Endodermal cell (in vitro differentiated cells): ENCODE measurements at places on chromosomes 16 and 17. TPM values are rescaled to one million over a fixed set of nuclear protein-coding genes. Genes with fewer than 3 reads are reported as not detected.

- no peak overlapping the region for H3K4me3 ChIP-seq
- H3K4me1 ChIP-seq = no peaks in the 10 kb centered on the region
- H3K27ac ChIP-seq = no peak overlapping the region
- DNase-seq = peak; percentile 69
- no peaks in the 10 kb centered on the region for H3K27me3 ChIP-seq
These were observed 56.3 kb downstream of the ABCC12 start for GRCh38 chr16:48099455-48099854.

GRCh38 chr17:83174362-83175118 lies 95.1 kb downstream of the METRNL start:
- no peaks in the 10 kb centered on the region for H3K36me3 ChIP-seq
- no peaks in the 10 kb centered on the region for H3K27me3 ChIP-seq
- DNase-seq = no peak
- no peak overlapping the region for H3K27ac ChIP-seq

The CHD9NB gene
- total RNA-seq = 4.2 to 14.0 TPM (median 13.1 TPM) in 3 replicates

DNA sequence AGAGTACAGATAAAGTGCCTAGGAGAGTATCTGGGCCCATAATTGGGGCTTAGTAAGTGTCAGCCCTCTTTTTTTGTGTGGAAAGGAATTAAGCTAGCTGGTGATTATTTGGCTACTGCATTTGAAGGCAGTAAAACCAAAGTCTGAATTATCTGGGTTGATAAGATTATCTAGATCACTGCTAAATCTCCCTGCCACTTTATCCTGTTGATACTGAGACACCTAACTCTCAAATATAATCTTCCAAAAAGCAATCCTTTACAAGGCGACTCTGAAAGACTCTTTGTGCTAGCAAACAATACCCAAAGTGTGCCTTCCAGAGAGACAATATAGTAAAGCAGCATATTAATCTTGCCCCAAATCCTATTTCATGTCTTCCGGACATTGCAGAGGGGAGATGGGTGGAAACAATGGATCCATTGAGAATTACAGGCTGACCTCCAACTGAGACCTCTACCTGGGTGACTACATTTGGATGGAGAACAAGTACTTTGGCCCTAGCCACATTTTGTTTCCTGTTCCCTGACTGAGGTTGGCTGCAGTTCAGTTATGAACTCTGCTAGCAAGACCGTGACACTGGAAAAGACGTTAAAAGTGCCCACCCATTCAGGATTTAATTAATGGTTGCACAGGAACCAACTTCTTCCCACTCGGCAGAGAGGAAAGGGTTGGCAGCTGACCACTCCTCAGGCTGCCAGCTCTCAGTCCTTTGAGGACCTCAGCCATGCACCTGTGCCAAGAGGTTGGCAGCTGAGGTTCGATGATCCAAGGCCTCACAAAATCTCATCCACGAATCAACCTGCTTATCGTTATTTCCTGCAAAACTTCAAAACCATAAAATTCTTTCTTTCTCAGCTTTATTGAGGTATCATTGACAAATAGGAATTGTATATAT lies 72.6 kb downstream of the SYCE1L start:
- no peak overlapping the region for H3K4me3 ChIP-seq
- no peak overlapping the region for H3K27ac ChIP-seq
- no peaks in the 10 kb centered on the region for H3K4me1 ChIP-seq
- H3K27me3 ChIP-seq = peaks cover 69% of the 10 kb centered on the region
- no peaks in the 10 kb centered on the region for H3K36me3 ChIP-seq

The ZNF200 gene
- 11.2 and 11.5 TPM in 2 replicates for total RNA-seq

- H3K27ac ChIP-seq = no peak overlapping the region
- DNase-seq = no peak
- H3K4me3 ChIP-seq = no peak overlapping the region
- H3K36me3 ChIP-seq = no peaks in the 10 kb centered on the region
- no peaks in the 10 kb centered on the region for H3K4me1 ChIP-seq
- peaks cover 3% of the 10 kb centered on the region for H3K27me3 ChIP-seq
These were observed 26.6 kb downstream of the AIPL1 start for GRCh38 chr17:6408276-6408675.

The CCL11 gene
- total RNA-seq = not detected in 2 replicates

GRCh38 chr16:74186561-74186971 lies 110.0 kb upstream of the PSMD7 start:
- H3K36me3 ChIP-seq = no peaks in the 10 kb centered on the region
- no peaks in the 10 kb centered on the region for H3K27me3 ChIP-seq
- DNase-seq = no peak
- H3K4me3 ChIP-seq = no peak overlapping the region
- H3K4me1 ChIP-seq = no peaks in the 10 kb centered on the region

GRCh38 chr17:8630227-8630801 lies at the start of gene MYH10:
Gene MYH10, minus strand, starts transcription at chr17:8630725. Its CDS starts 7,479 bp downstream, at chr17:8623246.
- peaks cover 8% of the 10 kb centered on the region for H3K4me1 ChIP-seq
- peak within 1 kb of the TSS; percentile 95 for H3K27ac ChIP-seq
- peak within 1 kb of the TSS; percentile 93 for H3K4me3 ChIP-seq
- peaks cover 4% of the 10 kb centered on the region for H3K36me3 ChIP-seq

The UNKL gene
- total RNA-seq = 25.0 to 48.3 TPM (median 47.8 TPM) in 3 replicates

DNA sequence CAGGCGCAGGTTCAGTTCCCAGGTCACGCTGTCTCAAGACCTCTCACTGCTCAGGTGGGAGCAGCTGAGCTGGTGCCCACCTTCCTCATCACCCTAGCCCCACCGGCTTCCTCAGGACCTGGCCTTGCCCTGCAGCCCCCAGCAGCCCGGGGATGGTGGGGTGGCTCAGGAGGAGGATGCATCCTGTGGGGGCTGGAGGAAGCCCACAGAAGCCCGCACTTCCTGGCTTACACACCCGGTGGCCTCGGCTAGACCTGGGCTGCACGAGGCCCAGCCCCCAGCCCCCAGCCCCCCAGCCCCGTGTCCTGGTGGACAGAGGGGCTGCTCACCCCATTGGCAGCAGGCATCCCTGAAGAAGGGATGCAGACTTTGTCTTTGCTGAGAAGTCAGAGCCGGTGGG lies 43.4 kb downstream of the BAHCC1 start:
- no peaks in the 10 kb centered on the region for H3K27me3 ChIP-seq
- no peaks in the 10 kb centered on the region for H3K4me1 ChIP-seq
- H3K36me3 ChIP-seq = no peaks in the 10 kb centered on the region
- no peak overlapping the region for H3K27ac ChIP-seq
- no peak overlapping the region for H3K4me3 ChIP-seq
- DNase-seq = no peak

GRCh38 chr17:68205808-68206720 lies 41.8 kb upstream of the AMZ2 start:
- H3K4me1 ChIP-seq = no peaks in the 10 kb centered on the region
- peak; percentile 66 for DNase-seq
- peak overlapping the region; percentile 57 for H3K27ac ChIP-seq
- peaks cover 40% of the 10 kb centered on the region for H3K27me3 ChIP-seq
- peaks cover 13% of the 10 kb centered on the region for H3K36me3 ChIP-seq
- peak overlapping the region; percentile 95 for H3K4me3 ChIP-seq

GRCh38 chr17:60598001-60598736 lies 1.8 kb upstream of the PPM1D start:
- H3K36me3 ChIP-seq = no peaks in the 10 kb centered on the region
- H3K27ac ChIP-seq = no peak overlapping the region
- no peak for DNase-seq
- no peaks in the 10 kb centered on the region for H3K27me3 ChIP-seq

- H3K27me3 ChIP-seq = peaks cover 81% of the 10 kb centered on the region
- DNase-seq = no peak
- no peak overlapping the region for H3K4me3 ChIP-seq
- H3K27ac ChIP-seq = no peak overlapping the region
These were observed 3.5 kb downstream of the CRHR1 start for GRCh38 chr17:45787656-45788055.

DNA sequence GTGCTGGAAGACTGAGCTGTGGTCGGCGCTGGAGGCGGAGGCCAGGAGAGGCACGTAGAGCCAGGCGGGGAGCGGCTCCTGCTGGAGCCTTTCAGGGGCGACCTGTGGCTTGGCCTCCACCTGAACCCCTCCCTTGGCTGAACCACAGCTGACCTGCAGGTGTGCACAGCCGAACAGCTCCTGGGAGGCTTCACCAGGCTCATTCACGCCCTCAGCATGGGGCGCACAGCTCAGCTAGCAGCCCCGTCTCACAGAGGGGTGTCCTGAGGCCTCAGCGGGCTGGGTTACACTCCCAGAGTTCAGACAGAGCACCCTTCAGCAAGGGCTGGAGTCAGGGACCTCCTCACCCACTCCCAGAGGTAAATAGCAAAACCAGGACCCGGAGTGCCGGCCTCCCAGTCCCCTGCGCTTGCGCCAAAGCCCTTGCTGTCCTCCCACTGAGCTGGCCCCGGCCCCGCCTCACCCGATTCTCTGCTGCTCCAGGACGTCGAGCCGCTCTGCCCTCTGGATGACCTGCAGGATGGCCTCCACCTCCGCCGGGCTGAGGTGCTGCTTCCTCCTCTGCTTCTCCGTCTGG lies 31.7 kb downstream of the RPH3AL start:
- H3K4me3 ChIP-seq = no peak overlapping the region
- H3K36me3 ChIP-seq = peaks cover 4% of the 10 kb centered on the region
- peaks cover 6% of the 10 kb centered on the region for H3K4me1 ChIP-seq
- H3K27me3 ChIP-seq = no peaks in the 10 kb centered on the region

The LLGL2 gene
- 93.4 to 160 TPM (median 149 TPM) in 3 replicates for total RNA-seq

- no peak overlapping the region for H3K4me3 ChIP-seq
- H3K4me1 ChIP-seq = peaks cover 7% of the 10 kb centered on the region
- no peaks in the 10 kb centered on the region for H3K27me3 ChIP-seq
These were observed 840 bp upstream of the CDH5 start for GRCh38 chr16:66365651-66366050.

- peak; percentile 15 for DNase-seq
- H3K4me1 ChIP-seq = no peaks in the 10 kb centered on the region
- H3K27ac ChIP-seq = no peak overlapping the region
- H3K27me3 ChIP-seq = no peaks in the 10 kb centered on the region
- H3K36me3 ChIP-seq = no peaks in the 10 kb centered on the region
- no peak overlapping the region for H3K4me3 ChIP-seq
These were observed 89.3 kb downstream of the IRF8 start for GRCh38 chr16:85988306-85988705.

- no peak overlapping the region for H3K27ac ChIP-seq
- no peak overlapping the region for H3K4me3 ChIP-seq
- H3K4me1 ChIP-seq = no peaks in the 10 kb centered on the region
- H3K36me3 ChIP-seq = no peaks in the 10 kb centered on the region
- no peak for DNase-seq
- no peaks in the 10 kb centered on the region for H3K27me3 ChIP-seq
These were observed 213.2 kb downstream of the IRX3 start for GRCh38 chr16:54073356-54073755.

The KRT20 gene
- total RNA-seq = not detected in 3 replicates

The HSPB9 gene
- total RNA-seq = 0.22 to 0.23 TPM in 2 of 3 replicates, not detected in the other

DNA sequence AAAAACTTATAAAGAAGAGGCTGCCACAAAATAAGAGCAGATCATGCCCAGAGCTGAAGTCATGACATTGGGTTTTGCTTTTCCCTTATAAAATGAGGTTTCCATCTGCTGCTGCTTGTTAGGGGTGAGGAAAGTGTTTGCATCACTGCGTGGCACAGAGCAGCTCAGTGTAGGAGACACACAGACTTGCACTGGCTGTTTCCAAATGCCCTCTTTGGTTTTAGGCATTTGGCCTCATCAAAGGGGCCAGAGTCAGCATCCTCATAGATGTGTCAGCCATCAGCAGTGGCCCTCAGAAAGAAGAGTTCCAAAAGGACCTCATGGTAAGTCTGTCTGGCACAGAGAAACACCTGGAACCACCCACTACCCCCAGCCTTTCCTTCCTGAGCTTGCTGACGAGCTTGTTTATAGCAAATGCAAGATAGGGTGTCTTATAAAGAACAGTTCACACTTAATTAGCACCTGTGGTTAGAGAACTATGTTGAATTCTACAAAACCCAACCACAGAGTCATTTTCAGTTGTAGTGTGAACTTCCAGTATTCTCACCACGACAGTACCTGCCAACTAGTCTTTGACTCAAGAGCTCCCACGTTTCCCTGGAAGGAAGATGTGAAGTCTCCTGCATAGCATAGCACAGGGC lies 17.0 kb downstream of the VWA3A start:
- H3K4me1 ChIP-seq = no peaks in the 10 kb centered on the region
- no peak overlapping the region for H3K4me3 ChIP-seq
- DNase-seq = no peak
- no peaks in the 10 kb centered on the region for H3K36me3 ChIP-seq
- no peaks in the 10 kb centered on the region for H3K27me3 ChIP-seq
- H3K27ac ChIP-seq = no peak overlapping the region

DNA sequence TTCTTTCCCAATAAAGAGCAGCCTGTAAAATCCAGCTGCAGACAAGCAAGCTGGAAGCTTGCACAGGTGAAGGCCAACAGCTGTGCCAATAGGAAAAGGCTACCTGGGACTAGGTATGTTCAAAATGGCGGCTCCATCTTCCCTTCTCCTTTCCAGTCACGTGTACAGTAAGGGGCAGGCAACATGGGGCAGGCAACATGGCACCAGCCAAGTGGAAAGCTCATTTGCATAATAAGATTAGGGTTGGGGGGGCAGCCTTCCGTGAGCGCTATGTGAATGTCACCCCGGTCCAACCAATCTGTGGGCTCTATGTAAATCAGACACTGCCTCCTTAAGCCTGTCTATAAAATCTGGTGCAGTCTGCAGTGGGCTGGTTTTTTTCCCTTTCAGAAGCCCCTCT lies 31.3 kb downstream of the TVP23A start:
- H3K36me3 ChIP-seq = no peaks in the 10 kb centered on the region
- H3K4me3 ChIP-seq = no peak overlapping the region
- no peak overlapping the region for H3K27ac ChIP-seq
- H3K4me1 ChIP-seq = no peaks in the 10 kb centered on the region
- DNase-seq = no peak

DNA sequence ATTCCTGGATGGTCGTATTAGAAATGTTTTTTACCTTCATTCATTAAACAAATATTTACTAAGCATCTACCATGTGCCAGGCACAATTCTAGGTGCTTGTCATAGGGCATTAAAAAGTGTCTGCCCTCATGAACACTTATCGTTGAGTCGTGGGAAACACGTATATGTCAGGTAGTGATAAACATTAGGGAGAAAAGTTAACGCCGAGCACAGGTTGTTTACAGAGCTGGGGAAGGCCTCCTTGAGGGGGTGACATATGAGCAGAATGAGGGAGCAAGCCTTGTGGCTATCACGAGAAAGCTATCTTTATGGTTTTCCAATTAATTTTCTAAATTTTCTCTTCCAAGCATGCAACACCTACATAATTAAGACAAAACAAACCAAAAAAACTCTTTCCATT lies 985 bp upstream of the ZNF213 start:
- no peaks in the 10 kb centered on the region for H3K27me3 ChIP-seq
- no peaks in the 10 kb centered on the region for H3K4me1 ChIP-seq
- peaks cover 18% of the 10 kb centered on the region for H3K36me3 ChIP-seq
- H3K27ac ChIP-seq = no peak overlapping the region
- DNase-seq = no peak

The DNAI2 gene
- total RNA-seq = not detected in 2 replicates

The CPHXL2 gene
- total RNA-seq = not detected in 3 replicates
